ENCODE measurements at places on chromosomes 12 and 14.

- no peak for DNase-seq
These were observed 6.3 kb upstream of the LRIG3 start for GRCh38 chr12:58926586-58926985.

DNA sequence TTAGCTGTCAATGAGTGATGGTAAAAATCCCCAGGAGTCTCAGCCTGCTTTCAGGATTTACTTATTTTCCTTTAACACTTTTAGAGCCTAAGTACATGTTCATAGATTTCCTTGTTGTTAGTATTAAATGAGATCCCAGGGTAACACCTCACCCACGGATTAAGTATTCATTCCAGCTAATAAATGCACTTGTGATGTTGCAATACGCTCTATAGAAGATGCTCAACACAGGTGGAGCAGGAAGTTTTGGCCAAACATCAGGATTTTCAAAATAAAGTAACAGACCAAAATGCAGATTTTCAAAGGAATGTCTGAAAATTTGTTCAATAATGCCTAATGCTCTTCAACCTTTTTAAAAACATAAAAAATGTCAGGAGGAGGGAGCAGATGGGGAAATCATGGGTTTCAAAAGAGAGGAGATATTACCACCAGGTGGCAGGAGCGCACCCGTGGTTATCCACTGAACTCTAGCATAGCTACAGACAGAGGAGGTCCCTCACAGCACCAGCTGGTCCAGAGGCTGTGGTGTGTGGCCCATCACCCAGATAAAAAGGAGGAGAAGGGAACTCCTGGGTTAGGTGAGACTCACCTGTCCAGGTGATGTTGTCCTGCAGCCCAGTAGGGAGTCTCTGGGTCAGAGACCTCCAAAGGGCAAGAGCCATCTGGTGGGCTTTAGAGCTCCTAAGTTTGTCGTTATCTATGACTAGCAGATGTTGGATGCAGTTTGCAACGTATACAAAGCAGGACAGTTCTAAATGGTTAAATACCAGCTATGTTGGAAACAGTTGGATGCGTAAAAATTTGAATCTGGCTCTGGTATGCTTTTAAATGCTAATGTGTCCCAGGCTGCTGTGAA, 1158.4 kb upstream of the TMEM132C start:
- DNase-seq: no peak

DNA sequence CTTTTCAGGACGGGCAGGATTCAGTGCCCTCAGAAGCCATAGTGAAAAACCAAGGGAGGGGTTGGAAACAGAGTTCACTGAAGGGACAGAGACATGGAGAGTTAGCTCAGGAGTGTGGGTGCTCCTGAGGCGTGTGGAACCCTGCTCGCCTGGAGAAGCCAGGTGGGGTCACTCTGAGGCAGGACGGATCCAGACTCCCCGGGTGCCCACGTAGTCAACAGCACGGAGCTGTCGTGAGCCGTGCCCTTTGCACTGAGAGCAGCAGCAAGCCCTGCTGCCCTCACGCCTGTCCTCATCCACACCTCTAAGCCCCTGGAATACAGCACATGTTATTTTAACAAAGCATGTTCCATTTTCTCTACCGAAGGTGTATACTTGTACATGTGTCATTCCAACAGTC, 114.7 kb downstream of the FBXL14 start:
- no peak for DNase-seq

- DNase-seq: no peak
These were observed 58.4 kb upstream of the SAV1 start for GRCh38 chr14:50726372-50727107.

- no peak for DNase-seq
These were observed 156.3 kb downstream of the MSRB3 start for GRCh38 chr12:65434737-65435136.

- DNase-seq: no peak
These were observed 609.7 kb downstream of the SLC16A7 start for GRCh38 chr12:60205500-60205899.

- no peak for DNase-seq
These were observed 904 bp upstream of the MAP4K5 start for GRCh38 chr14:50533241-50533705.

Data from T-helper 17 cell (primary cell).